Breast epithelium (tissue), 4 donors: ENCODE measurements at places on chromosomes 7 and 10. TPM values are rescaled to one million over a fixed set of nuclear protein-coding genes. Genes with fewer than 3 reads are reported as not detected.
A peak's percentile ranks its signal among the peaks of the same experiment; 100 is the strongest.

The C7orf57 gene
- not detected for total RNA-seq

The ABCB4 gene
- total RNA-seq = 1.3 TPM

The ARID5B gene
- 166 TPM for total RNA-seq

The PTF1A gene
- not detected for total RNA-seq

- no peak overlapping the region for H3K4me3 ChIP-seq
- no peaks in the 10 kb centered on the region for H3K4me1 ChIP-seq
- no peaks in the 10 kb centered on the region for H3K27me3 ChIP-seq
- no peak for DNase-seq
These were observed 10.3 kb upstream of the RRP12 start for GRCh38 chr10:97411406-97411805.

GRCh38 chr7:30252885-30253795, 31.3 kb upstream of the ZNRF2 start:
- H3K27me3 ChIP-seq = no peaks in the 10 kb centered on the region
- H3K4me3 ChIP-seq = no peak overlapping the region
- no peaks in the 10 kb centered on the region for H3K36me3 ChIP-seq
- DNase-seq = peak; percentile 71

- no peak for DNase-seq
- H3K36me3 ChIP-seq = no peaks in the 10 kb centered on the region
- no peaks in the 10 kb centered on the region for H3K27me3 ChIP-seq
- H3K4me1 ChIP-seq = no peaks in the 10 kb centered on the region
These were observed 110.2 kb downstream of the TMEM26 start for GRCh38 chr10:61342858-61343572.

GRCh38 chr7:37592366-37592765, 91.2 kb upstream of the GPR141 start:
- H3K27ac ChIP-seq = no peak overlapping the region
- no peaks in the 10 kb centered on the region for H3K27me3 ChIP-seq
- H3K4me1 ChIP-seq = no peaks in the 10 kb centered on the region
- no peaks in the 10 kb centered on the region for H3K36me3 ChIP-seq
- DNase-seq = no peak

DNA sequence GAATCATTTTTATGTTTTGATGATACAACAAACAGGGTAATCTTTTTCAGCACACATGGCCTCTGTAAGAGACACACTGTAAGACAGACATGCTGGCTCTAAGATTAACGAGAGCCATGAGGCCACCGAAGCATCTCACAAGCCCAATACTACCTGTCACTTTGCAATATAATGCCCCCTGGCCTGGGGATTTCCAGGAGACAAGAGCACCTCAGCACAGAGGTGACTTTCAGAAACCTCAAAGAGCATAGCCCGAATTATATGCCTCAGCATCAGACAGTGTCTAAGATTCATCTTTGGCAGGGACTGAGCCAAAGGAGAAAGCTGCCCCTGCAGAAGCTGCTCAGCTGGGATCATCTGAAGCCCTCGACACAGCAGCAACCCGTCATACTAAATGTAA, 44.2 kb upstream of the TMEM213 start:
- no peak overlapping the region for H3K4me3 ChIP-seq
- H3K27ac ChIP-seq = peak overlapping the region; percentile 86
- H3K36me3 ChIP-seq = no peaks in the 10 kb centered on the region
- no peaks in the 10 kb centered on the region for H3K4me1 ChIP-seq
- H3K27me3 ChIP-seq = no peaks in the 10 kb centered on the region

DNA sequence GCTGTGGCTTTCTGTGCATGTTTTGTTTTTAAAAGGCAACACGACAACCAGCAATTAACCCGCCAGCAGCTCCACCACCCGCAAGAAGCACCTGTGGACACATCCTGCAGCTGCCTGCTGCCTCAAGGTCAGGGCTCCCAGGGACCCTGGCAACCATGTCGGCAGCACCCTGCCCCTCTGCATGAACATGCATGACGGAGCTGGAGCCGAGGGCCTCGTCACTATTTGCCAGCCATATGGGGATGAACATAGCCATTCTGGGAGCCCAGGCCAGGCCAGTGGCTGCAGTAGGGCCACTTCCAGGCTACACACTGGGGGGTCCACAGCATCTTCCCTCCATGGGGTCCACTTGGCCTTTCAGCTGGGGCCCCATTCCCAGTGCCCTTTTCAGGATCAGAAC, 52.9 kb downstream of the CAMK2B start:
- H3K36me3 ChIP-seq = no peaks in the 10 kb centered on the region
- no peaks in the 10 kb centered on the region for H3K27me3 ChIP-seq
- no peaks in the 10 kb centered on the region for H3K4me1 ChIP-seq
- no peak overlapping the region for H3K27ac ChIP-seq
- H3K4me3 ChIP-seq = no peak overlapping the region

GRCh38 chr7:26170663-26171062, 18.7 kb downstream of the NFE2L3 start:
- no peaks in the 10 kb centered on the region for H3K36me3 ChIP-seq
- H3K4me3 ChIP-seq = no peak overlapping the region
- H3K27ac ChIP-seq = no peak overlapping the region
- no peaks in the 10 kb centered on the region for H3K4me1 ChIP-seq

GRCh38 chr10:49204119-49204518, 15.9 kb upstream of the TMEM273 start:
- H3K4me3 ChIP-seq = no peak overlapping the region
- no peaks in the 10 kb centered on the region for H3K36me3 ChIP-seq
- no peaks in the 10 kb centered on the region for H3K4me1 ChIP-seq
- no peak overlapping the region for H3K27ac ChIP-seq
- DNase-seq = no peak

DNA sequence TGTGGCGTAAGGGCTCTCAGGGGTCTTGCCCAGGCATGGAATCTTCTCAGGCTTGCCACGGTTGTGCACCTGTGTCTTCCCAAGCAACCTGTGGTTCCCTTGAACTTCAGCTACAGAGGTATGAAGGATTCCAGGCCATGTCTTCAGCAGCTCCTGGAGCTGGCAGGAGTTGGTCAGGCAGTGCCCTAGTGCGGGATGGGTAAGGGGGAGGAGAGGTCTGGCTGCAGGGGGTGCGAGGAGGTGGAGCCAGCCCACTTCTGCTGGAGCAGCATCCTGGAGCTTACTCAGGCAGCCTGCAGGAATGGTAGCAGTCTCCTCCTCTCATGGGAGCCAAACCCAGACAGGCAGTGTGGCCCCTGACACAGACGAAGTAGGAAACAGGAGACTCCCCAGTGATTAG, 3.8 kb upstream of the TRIL start:
- H3K36me3 ChIP-seq = no peaks in the 10 kb centered on the region
- no peak overlapping the region for H3K4me3 ChIP-seq
- peaks cover 5% of the 10 kb centered on the region for H3K4me1 ChIP-seq
- H3K27ac ChIP-seq = no peak overlapping the region
- no peaks in the 10 kb centered on the region for H3K27me3 ChIP-seq
